ENCODE measurements at places on chromosomes 5 and 9. TPM values are rescaled to one million over a fixed set of nuclear protein-coding genes. Genes with fewer than 3 reads are reported as not detected.

PRRT1B gene
- not detected for total RNA-seq

FST gene
- total RNA-seq = 0.98 TPM

BRD8 gene
- total RNA-seq = 20.3 TPM

GRXCR2 gene
- not detected for total RNA-seq

ISCA1 gene
- 20.3 TPM for total RNA-seq

AHRR gene
- total RNA-seq = 0.33 TPM

FBXL7 gene
- 9.6 TPM for total RNA-seq

All from mesangial cell (primary cell).